Activated CD8-positive, alpha-beta T cell treated with anti-CD3 and anti-CD28 coated beads for 36 hours (primary cell): ENCODE measurements at places on chromosomes 16 and 17. TPM values are rescaled to one million over a fixed set of nuclear protein-coding genes. Genes with fewer than 3 reads are reported as not detected.
A peak's percentile ranks its signal among the peaks of the same experiment; 100 is the strongest.

The NXN gene
- 1.2 TPM for total RNA-seq

DNA sequence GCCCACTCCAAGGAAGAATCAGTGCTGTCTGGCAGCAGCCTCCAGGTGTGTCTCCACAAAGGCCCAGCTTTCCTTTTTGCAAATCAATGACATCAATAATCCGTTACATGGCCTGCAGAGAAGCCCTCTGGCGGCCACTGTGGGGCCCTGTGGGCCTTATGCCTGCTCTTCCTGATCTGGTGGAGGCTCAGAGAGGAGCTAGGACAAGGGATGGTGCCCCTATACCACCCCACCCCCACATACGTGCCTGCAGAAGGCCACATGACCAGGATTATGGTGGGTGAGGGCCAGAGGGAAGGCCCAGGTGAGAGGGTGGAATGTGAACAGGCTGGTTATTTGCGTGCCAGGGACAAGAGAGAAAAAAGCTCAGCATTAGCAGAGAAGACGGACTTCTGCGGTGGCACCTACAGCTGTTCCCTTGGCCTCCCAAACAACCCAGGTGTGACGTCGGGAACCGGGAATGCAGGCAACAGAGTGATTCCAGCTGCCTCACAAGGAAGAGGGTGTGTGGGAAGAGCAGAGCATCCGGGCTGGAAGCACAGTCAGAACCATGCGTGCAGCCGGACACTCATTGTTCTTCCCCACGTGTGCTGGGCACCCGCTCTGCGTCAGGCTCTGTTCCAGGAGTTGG lies 22.5 kb downstream of the EIF4A3 start:
- no peak overlapping the region for H3K4me3 ChIP-seq
- no peaks in the 10 kb centered on the region for H3K36me3 ChIP-seq
- no peaks in the 10 kb centered on the region for H3K4me1 ChIP-seq
- H3K27ac ChIP-seq: no peak overlapping the region
- H3K27me3 ChIP-seq: peaks cover 13% of the 10 kb centered on the region

GRCh38 chr17:1256699-1257098 lies 13.5 kb upstream of the BHLHA9 start:
- no peak overlapping the region for H3K4me3 ChIP-seq
- peaks cover 22% of the 10 kb centered on the region for H3K4me1 ChIP-seq
- no peaks in the 10 kb centered on the region for H3K36me3 ChIP-seq
- H3K27me3 ChIP-seq: peaks cover 26% of the 10 kb centered on the region

GRCh38 chr16:49353680-49354079 lies 19.9 kb upstream of the C16orf78 start:
- H3K36me3 ChIP-seq: no peaks in the 10 kb centered on the region
- DNase-seq: no peak
- no peaks in the 10 kb centered on the region for H3K4me1 ChIP-seq

The MT4 gene
- not detected for total RNA-seq

DNA sequence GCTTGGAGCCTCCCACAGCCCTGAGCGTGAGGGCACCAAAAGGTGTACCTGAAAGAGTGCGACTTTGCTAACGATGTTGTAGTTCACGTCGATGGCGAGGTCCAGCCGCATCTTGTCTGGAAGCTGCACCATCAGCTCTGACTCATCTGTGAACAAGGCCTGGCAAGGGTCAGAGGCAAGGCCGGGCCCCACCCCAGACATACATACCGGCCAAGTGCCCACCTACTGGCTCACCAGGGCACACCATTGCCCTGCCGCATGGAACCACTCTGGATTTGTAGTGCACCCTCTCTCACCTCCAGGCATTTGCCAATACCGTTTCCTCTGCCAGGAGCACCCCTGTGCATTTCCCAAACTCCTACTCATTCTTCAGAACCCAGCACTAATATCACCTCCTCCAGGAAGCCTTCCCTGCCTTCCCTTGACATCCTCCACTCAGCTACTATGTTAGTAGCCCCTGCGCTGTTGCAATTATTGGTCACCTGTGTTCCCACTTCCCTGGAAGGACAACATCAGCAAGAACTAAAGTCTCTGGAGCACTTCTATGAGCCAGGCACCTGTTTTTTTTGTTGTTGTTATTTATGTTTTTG lies 69.4 kb downstream of the CNGB1 start:
- H3K4me3 ChIP-seq: no peak overlapping the region
- no peak overlapping the region for H3K27ac ChIP-seq
- DNase-seq: no peak
- H3K4me1 ChIP-seq: no peaks in the 10 kb centered on the region
- H3K36me3 ChIP-seq: no peaks in the 10 kb centered on the region

The SLC52A1 gene
- 0.13 TPM for total RNA-seq

The ZNF423 gene
- not detected for total RNA-seq

DNA sequence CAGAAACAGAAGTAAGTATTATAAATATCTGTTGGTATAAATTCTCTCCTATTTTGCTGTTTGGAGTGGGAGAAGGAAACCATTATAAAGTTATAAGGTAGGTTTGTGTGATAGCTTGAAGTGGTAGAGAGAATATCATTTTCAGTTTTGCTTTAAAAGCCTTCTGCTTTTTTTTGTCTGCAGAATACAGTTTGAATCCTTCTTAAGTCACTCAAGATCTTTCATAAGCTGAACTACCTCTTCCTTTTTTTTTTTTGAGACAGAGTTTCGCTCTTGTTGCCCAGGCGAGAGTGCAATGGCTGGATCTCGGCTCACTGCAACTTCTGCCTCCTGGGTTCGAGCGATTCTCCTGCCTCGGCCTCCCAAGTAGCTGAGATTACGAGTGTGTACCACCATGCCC lies 9.0 kb downstream of the ATAD5 start:
- H3K27me3 ChIP-seq: no peaks in the 10 kb centered on the region
- peaks cover 3% of the 10 kb centered on the region for H3K4me1 ChIP-seq

The RPUSD1 gene
- 17.1 TPM for total RNA-seq

GRCh38 chr16:58495521-58496331 lies 4.2 kb upstream of the NDRG4 start:
- H3K27me3 ChIP-seq: peaks cover 20% of the 10 kb centered on the region
- H3K4me1 ChIP-seq: peaks cover 12% of the 10 kb centered on the region
- H3K27ac ChIP-seq: no peak overlapping the region

GRCh38 chr16:79288066-79288465 lies 312.5 kb downstream of the MAF start:
- H3K4me3 ChIP-seq: no peak overlapping the region
- H3K36me3 ChIP-seq: no peaks in the 10 kb centered on the region
- peak; percentile 41 for DNase-seq
- no peak overlapping the region for H3K27ac ChIP-seq
- peaks cover 26% of the 10 kb centered on the region for H3K27me3 ChIP-seq

- H3K27me3 ChIP-seq: no peaks in the 10 kb centered on the region
- DNase-seq: peak; percentile 93
- peak overlapping the region; percentile 8 for H3K4me3 ChIP-seq
- H3K36me3 ChIP-seq: peaks cover 55% of the 10 kb centered on the region
- H3K4me1 ChIP-seq: peaks cover 69% of the 10 kb centered on the region
Measured at GRCh38 chr16:11051879-11052808, 107.8 kb downstream of the CLEC16A start.

DNA sequence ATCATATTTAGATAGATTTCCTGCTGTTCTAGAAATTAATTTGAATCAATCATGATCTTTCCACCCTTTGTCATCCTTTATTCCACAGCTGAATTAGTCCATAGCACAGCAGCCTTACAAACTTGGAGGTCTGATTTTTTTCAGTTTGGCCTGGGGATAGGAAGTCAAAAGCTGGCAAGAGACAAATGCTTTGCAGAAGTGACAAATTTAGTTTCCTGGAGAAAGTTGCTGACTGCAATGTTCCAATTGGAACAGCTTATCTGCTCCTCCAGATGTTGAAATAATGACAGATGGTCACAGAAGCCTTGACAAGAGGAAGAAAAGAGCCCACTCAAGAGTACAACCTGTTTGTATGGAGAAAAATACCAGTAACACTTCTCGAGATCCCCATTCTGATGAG lies 1276.1 kb upstream of the CDH8 start:
- no peak overlapping the region for H3K27ac ChIP-seq
- no peaks in the 10 kb centered on the region for H3K4me1 ChIP-seq
- no peaks in the 10 kb centered on the region for H3K27me3 ChIP-seq
- no peaks in the 10 kb centered on the region for H3K36me3 ChIP-seq

GRCh38 chr17:66627985-66628384 lies 206.9 kb upstream of the CACNG5 start:
- H3K27me3 ChIP-seq: no peaks in the 10 kb centered on the region
- H3K4me1 ChIP-seq: peaks cover 45% of the 10 kb centered on the region
- DNase-seq: no peak
- no peak overlapping the region for H3K27ac ChIP-seq

- no peaks in the 10 kb centered on the region for H3K27me3 ChIP-seq
- H3K4me1 ChIP-seq: no peaks in the 10 kb centered on the region
- H3K36me3 ChIP-seq: peaks cover 32% of the 10 kb centered on the region
Measured at GRCh38 chr16:47229053-47230050, 85.6 kb upstream of the NETO2 start.

GRCh38 chr16:8292271-8292670 lies 298.0 kb downstream of the TMEM114 start:
- H3K4me1 ChIP-seq: no peaks in the 10 kb centered on the region
- no peaks in the 10 kb centered on the region for H3K27me3 ChIP-seq
- DNase-seq: no peak
- no peak overlapping the region for H3K27ac ChIP-seq
- no peak overlapping the region for H3K4me3 ChIP-seq
- H3K36me3 ChIP-seq: no peaks in the 10 kb centered on the region

GRCh38 chr17:40515491-40516041 lies 14.1 kb upstream of the TNS4 start:
- H3K4me3 ChIP-seq: peak overlapping the region; percentile 20
- H3K27ac ChIP-seq: peak overlapping the region; percentile 82
- H3K36me3 ChIP-seq: peaks cover 8% of the 10 kb centered on the region
- peak; percentile 69 for DNase-seq
- H3K4me1 ChIP-seq: peaks cover 54% of the 10 kb centered on the region

The PLA2G10 gene
- not detected for total RNA-seq

DNA sequence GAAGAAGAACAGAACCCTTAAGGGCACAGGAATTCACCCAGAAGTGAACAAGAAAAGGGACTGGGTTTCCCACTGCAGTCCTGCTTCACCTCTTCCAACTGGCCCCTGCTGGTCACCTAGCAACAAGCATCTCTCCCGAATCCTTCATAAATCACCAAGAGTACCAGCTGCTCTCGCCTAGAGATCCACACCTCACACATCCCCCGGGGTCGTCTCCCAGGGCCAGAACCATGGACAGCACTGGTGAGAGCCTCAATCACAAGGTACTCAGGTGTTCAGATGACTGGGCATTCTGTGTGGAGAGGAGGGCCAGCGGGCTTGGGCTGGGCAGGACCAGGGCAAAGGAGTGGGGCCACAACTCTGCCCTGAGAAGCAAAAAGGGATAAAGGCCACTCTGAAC lies 65.9 kb downstream of the CCT6B start:
- H3K27ac ChIP-seq: no peak overlapping the region
- no peak overlapping the region for H3K4me3 ChIP-seq
- DNase-seq: no peak
- H3K4me1 ChIP-seq: no peaks in the 10 kb centered on the region
